ENCODE measurements at places on chromosomes 3 and 15. TPM values are rescaled to one million over a fixed set of nuclear protein-coding genes. Genes with fewer than 3 reads are reported as not detected.

The RBP2 gene
- total RNA-seq = 3.1 TPM

The SLC9C1 gene
- total RNA-seq = not detected

The RYR3 gene
- total RNA-seq = 0.32 TPM

The MED12L gene
- total RNA-seq = 0.44 TPM

The CCR4 gene
- 0.92 TPM for total RNA-seq

The ZPLD1 gene
- not detected for total RNA-seq

The TTLL13 gene
- total RNA-seq = not detected

The MORC1 gene
- not detected for total RNA-seq

The CLSTN2 gene
- total RNA-seq = 4.5 TPM

The EXD1 gene
- total RNA-seq = not detected

GRCh38 chr15:56737791-56738190 is 4.5 kb upstream of the ZNF280D start:
- DNase-seq = no peak

DNA sequence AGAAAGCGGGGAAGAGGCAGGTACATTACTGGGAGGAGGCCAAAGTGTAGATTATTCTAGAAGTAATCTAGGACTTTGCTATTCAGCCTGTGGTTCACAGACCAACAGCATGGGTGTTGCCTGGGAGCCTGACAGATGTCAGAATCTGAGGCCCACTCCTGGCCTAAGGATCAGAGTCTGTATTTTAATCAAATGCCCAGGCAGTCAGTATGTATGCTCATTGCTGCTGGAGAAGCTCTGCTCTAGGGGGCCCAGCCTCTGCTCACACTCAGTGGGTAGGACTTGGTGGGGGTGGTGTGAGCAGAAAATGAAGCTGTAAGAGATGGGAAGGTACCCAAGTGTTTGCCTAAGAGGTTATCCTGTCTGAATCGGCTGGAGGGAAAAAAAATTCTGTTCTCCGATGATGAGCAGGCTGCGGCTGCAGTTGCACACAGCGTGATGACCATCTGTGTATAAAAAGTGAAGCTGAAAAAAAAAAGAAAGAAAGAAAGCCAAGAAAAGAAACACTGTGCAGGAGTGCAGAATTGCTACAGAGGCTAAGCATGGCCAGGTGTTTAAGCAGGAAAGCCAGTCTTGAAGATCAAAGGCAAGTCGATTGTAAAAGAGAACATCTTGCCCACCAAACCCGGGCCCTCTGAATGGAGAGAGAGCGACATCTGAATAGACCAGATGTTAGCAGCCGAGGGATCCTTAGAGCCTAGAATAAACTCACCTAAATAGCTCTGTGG is 65.2 kb downstream of the EIF4E3 start:
- DNase-seq = no peak

GRCh38 chr3:107110596-107111305 is 266.5 kb upstream of the CCDC54 start:
- DNase-seq = no peak

GRCh38 chr3:42442640-42443039 is 32.2 kb upstream of the LYZL4 start:
- peak; percentile 50 for DNase-seq

- DNase-seq = no peak
These were observed 80.0 kb upstream of the SPATA16 start for GRCh38 chr3:173221010-173221409.

DNA sequence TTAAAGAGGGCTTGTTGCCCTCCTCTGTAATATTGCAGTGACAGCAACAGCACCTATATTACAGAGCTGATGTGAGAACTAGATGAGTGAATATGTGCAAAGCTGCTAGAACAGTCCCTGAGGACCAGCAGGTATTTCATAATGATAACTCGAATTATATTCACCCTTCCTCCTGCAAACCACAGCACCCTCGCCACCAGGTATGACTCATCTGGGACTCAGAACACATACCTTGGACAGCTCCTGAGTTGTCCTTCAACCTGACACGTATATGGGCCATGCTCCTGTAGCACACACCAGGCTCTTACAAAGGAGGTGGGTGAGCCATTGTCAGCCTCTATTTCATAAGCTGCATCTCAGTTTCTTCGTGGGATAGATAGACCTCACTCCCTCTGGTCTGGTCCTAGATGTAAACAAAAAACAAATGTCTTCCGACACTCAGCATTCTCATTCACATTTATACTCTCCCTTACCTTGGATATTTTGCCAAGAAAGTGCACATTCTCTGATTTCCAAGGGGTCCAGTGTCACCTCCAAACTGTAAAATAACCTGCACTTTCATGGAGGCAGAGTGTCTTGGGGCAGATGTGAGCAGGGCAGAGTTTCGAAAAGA is 124.5 kb downstream of the TLE3 start:
- DNase-seq = no peak

DNA sequence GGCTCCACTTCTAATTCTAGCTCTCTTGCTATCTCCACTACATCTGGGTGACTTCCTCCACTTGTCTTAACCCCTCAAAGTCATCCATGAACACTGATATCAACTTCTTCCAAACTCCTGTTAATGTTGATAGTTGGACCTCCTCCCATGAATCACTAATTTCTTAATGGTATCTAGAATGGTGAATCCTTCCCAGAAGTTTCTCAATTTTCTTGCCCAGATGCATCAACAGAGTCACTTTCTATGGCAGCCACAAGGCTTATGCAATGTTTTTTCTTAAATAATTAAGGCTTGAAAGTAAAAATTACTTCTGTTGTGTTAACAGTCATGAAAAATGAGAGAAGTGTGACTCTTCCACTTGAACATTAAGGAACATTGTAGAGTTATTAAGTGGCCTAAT is 164.3 kb downstream of the PCCB start:
- DNase-seq = no peak

DNA sequence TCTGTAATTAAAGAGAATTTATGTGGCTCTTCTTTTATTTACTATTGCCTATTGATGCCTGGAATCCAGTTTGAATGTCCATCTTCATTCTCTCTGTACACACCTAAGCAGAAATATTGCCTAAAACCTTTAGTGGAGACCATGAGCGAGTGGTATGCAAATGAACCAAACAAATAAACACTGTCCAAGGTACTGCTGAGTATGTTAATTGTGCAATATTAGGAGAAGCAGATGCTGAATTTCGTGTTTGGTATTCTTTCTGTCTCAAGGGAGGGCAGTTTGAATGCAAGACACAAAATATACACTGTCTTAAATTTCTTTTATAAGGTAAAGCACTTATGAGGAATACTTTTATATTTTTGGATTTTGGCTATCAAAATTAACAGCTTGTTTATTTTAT is 440.9 kb downstream of the RBMS3 start:
- DNase-seq = no peak

GRCh38 chr3:99108508-99108907 is 207.0 kb upstream of the DCBLD2 start:
- DNase-seq = no peak

DNA sequence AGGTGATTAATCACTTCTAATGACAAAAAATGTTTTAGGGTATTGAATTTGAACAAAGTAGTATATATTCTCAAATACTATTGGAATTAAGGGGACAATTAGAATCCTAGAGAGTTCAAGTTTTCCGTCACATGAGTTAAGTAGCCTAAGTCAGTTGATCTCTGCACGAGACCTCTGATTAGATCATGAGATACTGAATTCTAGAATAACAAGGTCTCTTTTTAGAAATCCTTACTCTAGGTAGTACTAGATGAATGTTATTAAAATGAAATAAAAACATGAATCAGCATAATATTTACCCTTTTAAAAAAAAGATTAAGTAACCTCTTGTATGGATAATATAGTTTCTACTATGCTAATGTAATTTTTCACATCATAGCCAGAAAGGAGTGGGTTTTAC is 43.4 kb downstream of the MYO5A start:
- DNase-seq = no peak

GRCh38 chr3:98972720-98973119 is 71.2 kb upstream of the DCBLD2 start:
- DNase-seq = no peak

GRCh38 chr3:178690571-178690970 is 154.3 kb downstream of the KCNMB2 start:
- no peak for DNase-seq

GRCh38 chr3:100154171-100154570 is 39.9 kb upstream of the FILIP1L start:
- no peak for DNase-seq

DNA sequence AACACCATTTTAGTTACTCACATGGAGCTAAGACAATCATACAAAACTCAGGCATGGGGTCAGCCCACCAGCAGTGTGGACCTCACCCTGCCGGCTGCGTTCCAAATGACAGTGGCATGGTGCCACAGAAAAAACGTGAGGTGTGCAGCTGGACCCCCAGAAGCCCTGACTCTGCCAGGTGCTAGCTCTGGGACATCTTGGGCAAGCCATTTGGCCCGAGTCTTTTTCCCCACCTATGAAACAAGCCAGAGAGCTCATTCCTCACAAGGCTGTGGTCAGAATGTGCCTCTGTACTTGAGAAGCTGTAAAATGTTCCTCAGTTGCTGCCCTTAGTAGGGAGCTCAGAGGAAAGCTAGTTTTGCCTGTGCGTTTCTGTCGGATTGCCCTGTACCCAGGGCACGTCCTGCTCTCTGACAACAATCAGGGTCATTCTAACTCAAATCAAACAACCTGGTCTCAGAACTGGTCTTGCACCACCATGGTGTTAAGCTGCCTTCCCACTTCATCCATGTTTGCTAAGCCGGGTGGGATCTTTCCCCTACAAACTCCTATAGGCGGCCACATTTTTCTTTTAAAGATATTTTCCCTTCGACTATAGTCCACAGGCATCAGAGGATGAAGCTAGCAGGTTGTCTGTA is 44.9 kb downstream of the LIPC start:
- DNase-seq = no peak

GRCh38 chr3:37262816-37263393 is 88.5 kb upstream of the LRRFIP2 start:
- DNase-seq = no peak

DNA sequence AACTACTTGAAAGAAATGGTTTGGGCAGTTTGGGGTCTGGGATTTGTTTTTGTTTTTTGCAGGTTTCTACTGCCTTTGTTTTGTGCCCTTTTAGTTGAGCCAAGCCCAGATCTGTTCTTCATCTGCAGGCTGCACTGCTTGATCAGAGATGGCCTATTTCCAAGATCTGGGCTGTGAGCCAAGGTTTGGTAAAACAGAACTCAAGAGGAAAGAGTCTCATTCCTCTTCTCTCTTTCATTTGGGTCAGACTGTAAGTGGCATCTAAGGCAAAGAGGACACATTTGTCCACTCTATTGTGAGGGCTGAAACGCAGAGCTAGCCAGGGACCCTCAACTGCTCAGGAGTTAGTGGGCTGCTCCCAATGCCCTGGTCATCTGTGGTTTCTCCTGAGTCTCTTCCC is 104.4 kb upstream of the UBE3A start:
- DNase-seq = no peak

- DNase-seq = no peak
These were observed 152.6 kb downstream of the GREM1 start for GRCh38 chr15:32870240-32871033.

DNA sequence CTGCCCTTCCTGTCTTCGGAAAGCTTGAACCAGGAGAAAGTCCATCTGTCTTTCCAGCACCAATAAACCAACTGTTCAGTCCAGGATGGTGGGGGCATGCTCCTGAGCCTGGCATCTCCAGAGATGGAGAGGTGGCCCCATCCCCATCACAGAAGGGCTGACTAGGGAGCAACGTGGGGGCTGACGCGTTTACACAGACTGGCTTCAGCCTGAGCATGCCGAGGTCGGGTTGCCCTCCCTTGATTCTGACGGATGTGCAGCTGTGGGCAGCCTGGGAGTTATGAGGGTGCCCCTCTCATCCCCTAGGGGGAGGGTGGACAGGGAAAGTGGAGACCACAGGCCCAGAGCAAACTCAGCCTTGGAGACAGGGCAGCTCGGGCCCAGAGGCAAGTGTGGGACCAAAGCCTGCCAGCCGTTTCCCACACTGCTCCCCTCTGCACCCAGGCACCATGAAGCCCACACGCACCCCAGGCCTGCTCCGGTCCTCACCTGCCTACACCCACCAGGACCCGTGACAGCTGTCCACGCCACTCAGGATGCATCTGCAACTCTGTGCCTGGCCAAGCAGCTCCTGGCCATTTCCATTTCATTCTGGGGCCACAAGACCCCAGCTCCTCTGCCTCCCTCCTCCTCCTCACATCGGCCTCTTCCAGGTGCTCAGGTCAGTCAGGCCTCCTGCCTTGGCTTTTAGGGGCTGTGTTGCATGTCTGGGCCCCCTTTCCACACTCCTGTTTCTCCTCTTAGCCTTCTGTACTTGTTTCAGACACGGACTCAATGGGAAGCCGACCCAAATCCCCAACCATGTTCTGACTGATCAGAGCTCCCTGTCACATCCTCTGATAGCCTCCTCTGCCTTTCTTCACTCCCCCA is 48.2 kb upstream of the SLC41A3 start:
- peak; percentile 28 for DNase-seq

- DNase-seq = no peak
These were observed 5.0 kb downstream of the NAA50 start for GRCh38 chr3:113741086-113741485.

Data from lower lobe of right lung (tissue), 2 donors.